ENCODE measurements at places on chromosomes 12 and 14. TPM values are rescaled to one million over a fixed set of nuclear protein-coding genes. Genes with fewer than 3 reads are reported as not detected.
A peak's percentile ranks its signal among the peaks of the same experiment; 100 is the strongest.

DNA sequence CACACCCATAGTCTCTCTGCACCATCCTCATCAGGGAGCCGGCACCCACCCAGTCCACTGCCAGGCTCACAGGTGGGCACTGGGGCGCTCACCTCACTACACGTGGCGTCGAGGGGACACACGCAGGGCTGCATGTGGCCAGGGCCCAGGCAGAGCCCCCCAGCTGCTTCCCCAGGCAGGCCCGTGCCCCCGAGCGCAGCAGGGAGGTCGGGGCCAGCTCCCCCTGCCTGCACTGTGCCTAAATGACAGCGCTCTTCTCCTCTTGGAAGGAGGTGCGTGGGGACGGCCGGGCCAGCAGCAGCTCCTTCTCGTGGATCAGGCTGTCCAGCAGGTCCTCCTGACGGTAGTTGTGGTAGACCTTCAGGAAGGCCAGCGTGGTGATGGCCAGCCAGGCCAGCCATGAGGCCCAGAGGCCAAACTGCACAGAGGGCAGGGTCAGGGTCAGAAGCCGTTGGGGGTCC is 11.3 kb downstream of the TMEM179 start:
- DNase-seq = no peak

Gene TAPBPL
- total RNA-seq = 51.2 TPM

- no peak for DNase-seq
These were observed 16.9 kb downstream of the PRKAB1 start for GRCh38 chr12:119684711-119685369.

Gene FSCB
- not detected for total RNA-seq

Gene ALDH2
- total RNA-seq = 399 TPM

- DNase-seq = no peak
These were observed 74.3 kb downstream of the ANO6 start for GRCh38 chr12:45290216-45290605.

Gene CHFR
- 50.4 TPM for total RNA-seq

DNA sequence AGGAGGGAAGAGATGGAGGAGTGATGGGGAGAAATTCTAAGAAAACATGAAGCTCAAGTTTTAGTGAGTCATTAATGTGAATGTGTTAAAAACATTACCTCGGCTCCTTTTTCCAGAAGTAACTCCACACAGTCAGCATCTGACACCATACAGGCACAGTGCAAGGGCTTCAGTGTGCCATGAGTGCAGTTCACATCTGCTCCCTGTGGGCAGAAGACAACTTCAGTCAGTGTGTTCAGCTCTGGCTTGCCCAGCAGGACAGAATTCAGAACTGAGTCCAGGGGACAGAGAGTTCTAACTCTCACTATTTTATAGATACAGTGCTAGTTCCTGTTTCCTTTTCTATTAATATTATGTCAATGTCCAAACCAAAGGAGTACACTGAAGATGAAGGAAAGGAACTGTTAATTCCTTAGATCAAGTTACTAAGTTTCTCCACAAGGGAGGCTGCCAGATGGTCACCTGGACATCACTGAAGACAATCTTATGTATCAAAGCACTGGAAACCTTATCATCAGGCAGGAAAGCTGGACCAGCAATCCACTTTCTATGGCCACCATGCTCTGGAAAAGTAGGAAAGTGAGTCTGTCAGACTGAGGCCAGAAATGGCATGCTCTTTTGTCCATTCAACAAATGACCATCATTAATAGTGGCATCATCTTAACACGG is 6.1 kb downstream of the ASB8 start:
- DNase-seq = no peak

DNA sequence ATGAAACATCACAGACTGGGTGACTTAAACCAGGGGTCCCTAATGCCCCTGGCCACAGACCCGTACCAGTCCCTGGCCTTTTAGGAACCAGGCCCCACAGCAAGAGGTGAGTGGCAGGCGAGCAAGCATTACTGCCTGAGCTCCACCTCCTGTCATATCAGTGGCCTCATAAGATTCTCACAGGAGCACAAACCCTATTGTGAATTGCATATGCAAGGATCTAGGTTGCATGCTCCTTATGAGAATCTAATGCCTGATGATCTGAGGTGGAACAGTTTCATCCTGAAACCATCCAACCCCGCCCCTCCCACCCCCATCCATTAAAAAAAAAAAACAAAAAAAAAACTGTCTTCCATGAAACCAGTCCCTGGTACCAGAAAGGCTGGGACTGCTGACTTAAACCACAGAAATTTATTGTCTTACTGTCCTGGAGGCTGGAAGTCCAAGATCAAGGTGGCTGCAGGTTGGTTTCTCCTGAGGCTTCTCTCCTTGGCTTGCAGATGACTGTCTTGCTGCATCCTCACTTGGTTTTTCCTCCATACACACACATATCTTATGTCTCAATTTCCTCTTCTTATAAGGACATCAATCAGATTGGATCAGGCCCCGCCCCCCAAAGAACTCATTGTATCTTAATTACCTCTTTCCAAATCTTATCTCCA is 235.9 kb downstream of the CHST11 start:
- no peak for DNase-seq

Gene BTG1
- total RNA-seq = 144 TPM

DNA sequence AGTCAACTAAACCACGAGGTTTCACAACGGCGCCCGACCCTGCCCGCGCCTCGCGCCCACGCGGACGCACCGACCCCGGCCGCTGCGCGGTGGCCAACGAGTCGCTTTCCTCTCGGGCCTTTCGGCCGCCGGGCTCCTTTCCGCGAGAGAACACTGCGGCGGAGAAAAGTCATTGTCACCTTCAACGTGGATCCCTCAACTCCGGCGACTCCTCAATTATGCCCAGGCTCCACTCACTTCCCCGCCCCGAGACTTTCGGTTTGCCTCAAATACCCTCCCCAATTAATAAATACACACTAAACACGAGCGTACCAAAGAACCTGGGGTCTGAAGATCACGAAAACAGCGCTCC is 450 bp downstream of the SINHCAF start:
- no peak for DNase-seq

DNA sequence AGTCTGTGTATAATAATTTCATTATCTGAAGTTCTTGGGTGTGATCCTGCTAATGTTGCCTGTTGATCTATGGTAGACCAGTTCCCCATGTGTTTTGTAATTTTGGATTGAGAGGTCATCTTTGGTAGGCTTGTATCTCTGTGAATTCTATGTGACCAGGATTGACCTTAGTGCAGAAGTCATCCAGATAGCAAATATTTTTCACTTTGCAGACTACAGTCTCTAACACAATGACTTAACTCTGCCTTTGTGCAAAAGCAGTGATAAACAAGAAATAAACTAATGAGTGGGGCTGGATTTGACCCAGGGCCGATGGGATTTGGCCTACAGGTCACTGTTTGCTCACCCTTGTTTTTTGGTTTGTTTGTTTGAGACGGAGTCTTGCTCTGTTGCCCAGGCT is 144.6 kb upstream of the MYL2 start:
- DNase-seq = no peak

DNA sequence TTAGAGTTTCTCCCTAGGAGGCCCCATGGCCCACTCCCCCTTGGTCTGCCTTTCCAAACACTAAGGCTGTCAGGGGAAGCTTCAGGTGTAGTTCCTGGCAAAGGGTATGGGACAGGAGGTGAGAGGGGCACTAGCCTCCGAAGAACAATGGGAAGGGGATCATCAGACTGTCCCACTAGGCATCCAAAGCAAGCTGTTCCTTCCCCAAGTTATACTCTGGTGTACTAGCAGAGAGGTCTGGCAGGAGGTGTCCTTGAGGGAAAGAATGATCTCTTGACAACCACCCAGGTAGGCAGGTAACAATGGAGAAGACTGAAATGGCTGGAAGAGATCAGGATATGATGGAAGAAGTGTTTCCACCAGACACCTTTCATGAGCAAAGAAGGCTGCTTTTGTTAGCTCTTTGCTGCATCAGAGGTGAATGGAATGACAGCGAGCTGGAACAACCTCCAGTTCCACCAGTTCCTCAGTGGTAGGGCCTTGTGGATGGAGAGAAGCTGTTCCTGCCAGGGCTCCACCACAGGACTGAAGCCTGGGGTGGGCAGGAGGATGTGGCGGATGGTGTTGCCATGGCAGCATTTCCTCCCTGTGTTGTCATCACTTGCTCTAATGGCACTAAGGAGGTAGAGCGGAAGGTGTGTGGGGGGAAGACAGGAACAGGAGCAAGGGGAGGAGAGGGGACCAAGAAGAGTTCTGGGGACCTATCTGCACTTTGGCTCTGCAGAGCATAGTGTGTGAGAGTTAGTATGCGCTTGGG is 2.3 kb upstream of the AGAP2 start:
- DNase-seq = no peak

Gene MUCL1
- total RNA-seq = not detected

Gene ADAM21
- not detected for total RNA-seq

Gene PRICKLE1
- total RNA-seq = 1.2 TPM

Gene BRMS1L
- 3.2 TPM for total RNA-seq

Gene AKAP5
- 11.9 TPM for total RNA-seq

DNA sequence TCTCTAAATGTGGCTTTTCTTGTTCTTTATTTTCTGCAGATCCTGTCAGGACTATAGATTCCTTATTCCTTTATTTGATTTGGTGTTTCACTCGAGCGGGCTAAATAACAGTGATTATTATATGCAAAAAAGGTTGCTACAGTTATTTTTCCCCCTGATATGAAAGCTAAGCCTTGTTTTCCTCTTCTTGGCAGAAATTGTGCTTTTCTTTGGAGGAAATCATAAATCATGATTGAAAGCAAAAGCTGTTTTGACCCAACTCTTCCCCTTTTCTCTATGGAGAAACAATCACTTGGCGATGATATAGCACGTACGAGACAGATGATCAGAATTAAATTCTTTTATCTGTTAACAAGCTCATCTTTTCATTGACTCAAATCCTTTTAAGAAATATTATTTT is 31.4 kb downstream of the PPFIBP1 start:
- no peak for DNase-seq

Gene PMCH
- not detected for total RNA-seq

- no peak for DNase-seq
These were observed 496.5 kb downstream of the VRK1 start for GRCh38 chr14:97293659-97294058.

GRCh38 chr14:38038986-38039385 is 168.7 kb upstream of the SSTR1 start:
- DNase-seq = no peak

- DNase-seq = no peak
These were observed 323.4 kb downstream of the VRK1 start for GRCh38 chr14:97120611-97121031.

DNA sequence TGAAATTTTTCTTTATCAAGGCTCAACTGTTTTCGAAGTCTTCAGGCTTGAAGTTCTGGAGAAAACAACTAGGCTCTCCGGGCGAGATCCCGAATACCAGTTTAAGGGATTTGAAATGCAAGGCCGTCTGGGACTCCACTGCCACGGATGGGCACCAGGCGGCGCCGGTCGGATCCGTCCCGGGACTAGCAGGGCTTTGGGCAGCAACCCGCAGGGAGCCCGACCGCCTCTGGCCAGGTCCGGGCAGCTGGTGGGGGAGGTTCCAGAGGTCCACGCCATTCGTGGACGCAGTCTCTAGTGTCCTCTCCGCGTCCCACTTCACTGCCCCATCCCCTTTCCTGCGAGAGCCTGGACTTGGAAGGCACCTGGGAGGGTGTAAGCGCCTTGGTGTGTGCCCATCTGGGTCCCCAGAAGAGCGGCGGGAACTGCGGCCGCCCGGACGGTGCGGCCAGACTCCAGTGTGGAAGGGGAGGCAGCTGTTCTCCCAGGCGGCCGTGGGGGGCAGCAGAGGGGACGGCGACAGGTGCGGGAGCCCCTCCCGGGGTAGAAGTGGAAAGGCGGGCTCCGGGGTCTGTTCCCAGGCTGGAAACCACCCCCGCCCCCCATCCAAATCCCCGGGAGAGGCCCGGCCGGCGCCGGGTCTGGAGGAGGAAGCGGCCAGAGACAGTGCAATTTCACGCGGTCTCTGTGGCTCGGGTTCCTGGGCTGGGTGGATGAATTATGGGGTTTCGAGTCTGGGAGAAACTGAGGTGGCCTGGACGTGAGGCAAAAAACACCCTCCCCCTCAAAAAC is 838 bp upstream of the ERBB3 start:
- DNase-seq = peak; percentile 94

GRCh38 chr12:50394469-50395029 is 1.9 kb downstream of the FAM186A start:
- no peak for DNase-seq

- DNase-seq = no peak
These were observed 92.6 kb upstream of the MAP1LC3B2 start for GRCh38 chr12:116466536-116466935.

DNA sequence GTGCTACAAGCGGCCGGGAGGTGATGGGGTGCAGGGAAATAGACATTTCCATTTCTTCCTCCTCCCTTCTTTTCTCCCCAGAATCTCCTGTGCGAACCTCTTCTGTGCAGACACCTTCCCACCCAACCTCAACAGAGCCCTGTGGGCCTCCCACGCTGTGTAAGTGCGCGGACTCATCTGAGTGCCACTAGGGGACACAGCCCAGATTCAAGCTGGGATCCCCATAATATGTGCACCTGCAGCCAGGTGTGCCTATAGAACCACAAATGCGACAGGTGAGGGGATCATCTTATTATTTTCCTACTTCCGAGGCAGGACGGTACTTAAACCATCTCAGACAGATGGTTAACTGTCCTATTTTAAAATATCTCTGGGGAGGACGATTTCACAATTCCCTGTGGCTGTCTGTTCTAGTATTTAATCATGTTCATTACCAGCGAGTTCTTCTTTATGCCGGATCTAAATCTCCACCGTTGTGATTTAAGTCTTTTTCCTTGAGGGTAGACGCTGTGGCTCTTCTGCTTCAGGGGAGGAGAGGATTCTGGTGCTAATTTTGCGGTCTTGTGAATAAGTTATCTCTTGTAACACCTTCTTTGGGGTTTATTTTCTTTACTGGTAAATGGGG is 17.2 kb upstream of the CACNA1C start:
- no peak for DNase-seq

DNA sequence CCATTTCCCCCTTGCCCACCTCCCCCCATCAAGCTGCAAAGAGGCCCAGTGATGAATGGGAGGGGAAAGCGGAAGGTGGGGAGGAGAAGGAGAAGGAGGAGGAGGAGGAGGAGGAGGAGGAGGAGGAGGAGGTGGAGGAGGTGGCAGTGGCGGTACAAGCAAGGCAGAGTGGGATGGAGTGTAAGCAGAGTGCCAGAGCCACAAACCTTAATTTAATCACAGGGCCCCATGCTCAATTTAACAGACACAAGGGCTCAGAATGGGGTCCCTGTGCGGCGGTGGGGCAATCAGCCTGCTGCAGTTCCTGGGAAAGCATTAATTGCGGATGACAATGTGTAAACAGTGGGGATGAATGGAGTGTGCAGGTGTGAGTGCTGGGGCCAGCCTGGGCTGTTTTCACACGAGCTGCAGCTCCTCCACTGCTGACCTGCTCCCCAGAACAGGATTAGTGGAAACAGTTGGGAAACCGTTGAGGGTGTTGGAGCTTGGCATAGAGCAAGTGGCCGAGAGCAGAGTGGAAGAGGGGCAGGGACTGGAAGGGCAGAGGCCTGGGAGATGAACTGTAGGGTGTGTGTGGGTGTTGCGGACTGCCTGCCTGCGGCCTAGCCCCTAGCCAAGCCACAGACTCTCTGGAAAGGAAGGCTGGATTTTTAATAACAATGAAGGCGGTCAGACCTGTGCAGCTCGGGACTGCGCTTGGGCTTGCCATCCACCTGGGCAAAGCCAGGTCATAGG is 36.4 kb upstream of the SMOC1 start:
- no peak for DNase-seq

Data from left colon (tissue), 2 donors.